ENCODE measurements at places on chromosomes 6 and 20.
A peak's percentile ranks its signal among the peaks of the same experiment; 100 is the strongest.

- peak; percentile 76 for DNase-seq
Observed at GRCh38 chr6:31680226-31681134, at the start of gene LY6G5C. TSS of gene LY6G5C (minus strand) at chr6:31681067. CDS start at chr6:31680373, 694 bp downstream.

GRCh38 chr6:65646544-65646943 is 60.5 kb downstream of the EYS start:
- DNase-seq: no peak

- no peak for DNase-seq
Observed at GRCh38 chr20:2151858-2152281, 50.2 kb downstream of the STK35 start.

DNA sequence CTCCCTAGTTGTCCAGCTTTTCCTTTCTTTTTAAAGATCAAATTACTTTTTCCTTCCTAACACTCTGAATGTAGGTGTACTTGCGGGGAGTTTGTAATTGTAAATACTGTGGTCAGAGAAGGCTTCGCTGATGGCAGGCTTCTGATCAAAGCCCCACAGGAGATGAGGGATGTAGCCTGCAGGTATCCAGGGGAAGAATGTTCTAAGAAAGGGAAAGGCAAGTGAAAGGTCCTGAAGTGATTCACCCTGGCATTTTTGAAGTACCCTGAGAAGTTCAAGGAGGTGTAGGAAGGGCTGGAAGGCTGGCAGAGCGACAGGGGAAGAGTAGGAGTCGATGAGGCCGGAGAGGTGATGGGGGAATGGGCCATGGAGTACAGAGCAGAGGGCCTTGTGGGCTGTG is 38.2 kb upstream of the CCN6 start:
- DNase-seq: no peak

DNA sequence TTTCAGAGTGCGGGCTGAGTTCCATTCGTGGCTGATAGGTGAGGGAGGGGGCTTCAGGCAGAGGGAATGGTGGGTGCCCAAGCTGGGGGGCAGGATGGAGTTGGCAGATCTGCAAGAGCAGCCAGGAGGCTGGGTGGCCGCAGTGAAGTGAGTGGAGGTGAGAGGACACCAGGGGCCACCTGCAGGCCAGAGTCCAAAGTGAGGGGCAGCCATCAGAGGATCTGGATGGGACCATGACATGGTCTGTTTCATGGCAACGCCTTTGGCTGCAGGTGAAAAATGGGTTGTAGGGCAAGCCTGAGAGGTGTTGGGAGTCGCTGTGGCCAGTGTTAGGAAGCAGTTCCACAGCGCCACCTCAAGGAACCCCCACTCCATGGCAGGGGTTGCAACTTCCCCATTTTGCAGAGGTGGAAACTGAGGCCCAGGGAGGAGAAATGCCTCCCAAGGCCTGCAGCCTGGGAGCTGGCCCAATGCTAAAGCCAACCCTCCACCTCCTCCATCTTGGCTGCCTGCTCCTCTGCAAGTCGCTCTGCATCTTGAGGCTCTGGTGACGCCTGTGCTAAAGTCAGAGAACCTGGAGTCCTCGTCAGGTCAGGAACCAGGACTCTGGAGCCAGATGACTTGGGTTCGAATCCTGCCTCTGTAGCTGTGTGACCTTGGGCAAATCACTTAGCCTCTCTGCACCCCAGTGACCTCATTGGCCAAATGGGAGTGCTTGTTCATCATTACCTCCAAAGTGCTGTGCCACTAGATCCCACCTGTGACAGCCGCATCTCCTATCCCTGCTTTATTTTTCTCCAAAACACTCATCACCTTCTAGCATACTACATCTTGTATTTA is 153.8 kb downstream of the CEBPB start:
- DNase-seq: no peak

GRCh38 chr6:56766806-56767178 is 124.1 kb upstream of the DST start:
- no peak for DNase-seq

Data from activated CD8-positive, alpha-beta T cell treated with anti-CD3 and anti-CD28 coated beads, Interleukin-2, amount 10 ng/mL, durations not matched to agents 7 days and 5 days (primary cell).